ENCODE measurements at places on chromosomes 4 and X.

DNA sequence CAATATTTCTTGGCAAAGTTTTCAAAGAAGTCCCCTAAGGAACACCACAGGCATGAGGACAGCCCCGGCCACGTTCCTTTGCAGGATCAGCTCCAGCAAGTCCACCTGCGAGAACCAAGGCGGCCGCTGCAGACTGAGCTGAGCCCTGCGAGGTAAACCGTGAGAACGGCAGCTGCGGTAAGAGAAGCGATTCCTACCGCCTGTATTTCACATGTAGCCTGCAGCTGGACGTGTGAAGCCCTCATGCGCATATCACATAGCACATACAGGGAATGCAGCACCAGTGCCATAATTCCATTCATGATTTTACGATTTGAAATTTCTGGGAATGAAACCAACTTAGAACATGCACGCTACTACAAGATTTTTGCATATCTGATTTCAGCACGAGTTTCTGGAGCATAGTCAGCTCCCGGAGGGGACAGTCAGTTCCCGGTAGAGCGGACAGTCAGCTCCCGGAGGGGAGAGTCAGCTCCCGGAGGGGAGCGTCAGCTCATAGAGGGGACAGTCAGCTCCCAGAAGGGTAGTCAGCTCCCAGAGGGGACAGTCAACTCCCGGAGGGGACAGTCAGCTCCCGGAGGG is 41.7 kb downstream of the FGFRL1 start:
- DNase-seq: no peak

- no peak for DNase-seq
Observed at GRCh38 chr4:90745176-90745575, 618.0 kb downstream of the CCSER1 start.

DNA sequence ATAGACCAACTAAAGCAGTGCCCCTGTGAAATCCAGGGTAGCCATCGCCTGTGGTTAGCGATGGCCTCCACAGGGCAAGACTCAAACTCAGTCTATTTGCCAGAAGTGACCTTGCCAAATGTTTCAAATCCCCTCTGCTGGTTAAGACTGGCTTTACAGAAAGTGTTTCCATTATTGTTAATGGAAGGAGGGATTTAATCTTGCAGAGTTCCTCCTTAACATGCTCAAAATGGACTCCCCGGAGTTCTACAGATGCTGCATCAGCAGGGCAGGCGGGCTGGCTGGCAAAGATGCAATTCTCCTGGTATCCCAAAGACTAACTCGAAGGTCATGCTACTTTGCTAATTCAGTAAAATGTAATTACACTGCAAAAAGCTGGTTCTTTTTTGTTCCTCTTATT is 313.0 kb upstream of the SLC7A11 start:
- DNase-seq: no peak

DNA sequence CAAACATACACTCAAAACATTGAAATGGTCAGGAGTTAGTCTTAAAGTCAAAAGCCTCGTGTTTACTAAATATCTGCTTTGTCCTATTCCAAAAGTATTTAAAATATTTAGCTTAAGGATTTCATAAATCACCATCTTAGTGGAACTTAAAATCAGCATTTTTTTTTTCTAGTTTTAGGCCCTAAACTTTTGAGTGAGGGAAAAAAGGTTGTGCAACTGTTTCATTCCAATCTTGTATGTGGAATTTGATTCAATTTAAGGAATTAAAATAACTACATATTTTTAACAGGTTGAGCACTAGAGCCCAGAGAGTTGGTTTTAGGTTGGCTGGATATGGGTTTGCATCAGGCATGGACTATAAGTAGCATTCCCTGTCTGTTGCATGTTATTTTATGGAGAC is 35.7 kb upstream of the ANK2 start:
- DNase-seq: no peak

GRCh38 chr4:40256329-40256728 is 59.5 kb downstream of the RHOH start:
- DNase-seq: no peak

DNA sequence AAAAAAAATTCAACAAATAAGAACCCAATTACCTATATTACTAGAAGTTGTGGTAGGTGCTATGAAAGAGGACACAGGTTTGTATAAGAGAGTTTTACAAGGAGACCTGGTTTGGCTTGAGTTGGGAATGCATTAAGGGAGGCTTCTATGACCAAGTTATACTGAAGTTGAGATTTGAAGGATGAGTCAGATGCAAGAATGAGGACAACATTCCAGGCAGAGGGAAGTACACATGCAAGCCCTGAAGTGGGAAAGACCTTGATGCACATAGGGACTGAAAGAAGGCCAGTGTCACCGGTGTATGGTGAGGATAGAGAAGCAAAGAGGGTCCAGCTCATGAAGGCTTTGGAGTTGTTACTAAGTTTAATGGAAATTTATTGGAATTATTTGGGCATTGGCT is 52.2 kb downstream of the ANK2 start:
- DNase-seq: no peak
